Omental fat pad (tissue), 4 donors: ENCODE measurements at places on chromosomes 6 and 20. TPM values are rescaled to one million over a fixed set of nuclear protein-coding genes. Genes with fewer than 3 reads are reported as not detected.

DNA sequence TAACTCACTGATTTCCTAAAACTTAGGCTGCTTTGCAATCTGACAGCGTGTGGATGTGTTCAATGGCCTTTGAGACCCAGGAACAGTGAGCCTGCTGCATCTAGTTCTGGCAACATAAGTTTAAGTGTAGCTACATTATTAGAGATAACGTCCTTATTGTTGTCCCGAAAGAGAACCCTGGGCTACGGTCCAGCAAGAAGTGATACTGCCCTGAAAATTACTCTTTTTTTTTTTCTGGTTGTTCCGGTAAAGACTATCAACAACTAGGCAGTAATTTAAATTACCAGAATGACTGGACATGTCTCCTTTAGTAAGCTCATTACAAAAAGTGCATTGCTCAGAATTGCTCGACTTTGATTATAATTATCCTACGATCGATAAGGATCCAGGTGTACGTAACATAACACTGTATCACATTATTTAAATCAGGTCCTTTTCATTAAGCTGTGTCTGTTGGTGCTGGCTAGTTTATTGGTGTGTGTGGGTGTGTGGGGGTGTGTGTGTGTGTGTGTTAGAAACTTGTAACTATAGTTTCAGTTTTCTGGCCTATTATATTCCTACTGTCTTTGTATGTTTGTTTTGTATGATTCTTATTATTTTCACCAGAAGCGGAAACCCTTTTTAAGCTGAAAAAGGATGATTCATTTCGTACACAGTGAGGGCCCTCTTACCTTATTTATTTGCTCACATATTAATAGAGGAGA, 3.0 kb downstream of the TSHZ2 start:
- DNase-seq = no peak

DNA sequence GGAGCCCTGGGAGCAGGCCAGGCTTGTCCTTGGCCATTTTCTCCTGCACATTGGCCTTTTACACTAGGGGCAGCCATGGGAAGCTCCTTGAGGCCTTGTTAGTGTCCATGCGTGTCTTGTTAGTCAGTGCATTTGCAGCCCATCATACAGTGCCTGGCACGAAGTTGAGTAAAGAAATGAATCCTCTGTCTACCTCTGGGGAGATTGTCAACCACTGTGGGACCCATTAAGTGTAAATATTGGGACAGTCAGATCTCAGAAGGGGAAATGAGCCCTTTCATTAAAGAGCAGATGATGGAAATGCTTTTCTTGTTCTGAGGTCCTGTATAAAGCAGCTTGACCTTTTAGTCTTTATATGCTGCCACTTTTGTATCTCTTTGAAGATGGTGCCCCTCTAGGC, 33.9 kb downstream of the SOBP start:
- no peak for DNase-seq

- no peak for DNase-seq
These were observed 26.5 kb downstream of the GMDS start for GRCh38 chr6:2218866-2219265.

DNA sequence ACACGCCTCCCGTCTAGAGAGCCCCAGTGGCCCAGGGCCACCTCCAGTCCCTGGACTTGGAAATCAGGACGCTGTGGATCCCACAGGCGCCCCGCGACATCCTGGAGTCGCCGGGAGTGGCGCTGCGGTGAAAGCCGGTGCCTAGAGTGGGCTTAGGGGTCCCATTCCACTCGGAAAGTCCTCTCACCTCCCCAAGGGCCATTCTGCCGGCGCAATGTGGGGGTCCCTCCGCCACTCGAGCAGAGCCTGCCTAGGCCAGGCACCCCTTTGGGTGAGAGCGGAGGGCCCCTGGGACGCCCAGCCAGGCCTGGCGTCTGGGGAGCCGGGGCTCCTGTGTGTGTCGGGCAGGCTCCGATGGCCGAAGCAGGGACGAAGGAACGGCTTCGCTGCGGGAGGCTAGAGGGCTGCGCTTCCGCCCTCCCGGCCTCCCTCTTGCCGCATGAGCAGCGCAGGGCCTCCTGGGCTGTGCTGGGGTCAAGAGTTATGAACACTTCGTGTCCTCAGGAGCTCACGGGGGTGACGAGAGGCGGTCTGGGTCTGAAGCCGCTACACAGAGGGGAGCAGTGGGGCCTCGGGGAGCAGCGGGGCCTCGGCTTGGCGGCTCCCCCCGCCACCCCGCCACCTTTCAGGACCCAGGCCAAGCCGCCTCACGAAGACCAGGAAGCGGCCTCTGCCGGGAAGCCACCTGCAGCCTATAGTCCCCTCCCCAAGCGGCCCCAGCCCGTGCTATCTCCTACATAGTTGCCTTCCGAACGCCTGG, 13.6 kb downstream of the POU3F2 start:
- no peak for DNase-seq

GRCh38 chr6:137894779-137895385, 27.8 kb downstream of the TNFAIP3 start:
- DNase-seq = no peak

TP53TG5 gene
- total RNA-seq = not detected

C6orf52 gene
- not detected for total RNA-seq

GRCh38 chr6:24183584-24183983, 57.6 kb downstream of the NRSN1 start:
- no peak for DNase-seq

EFCAB8 gene
- not detected for total RNA-seq

DNA sequence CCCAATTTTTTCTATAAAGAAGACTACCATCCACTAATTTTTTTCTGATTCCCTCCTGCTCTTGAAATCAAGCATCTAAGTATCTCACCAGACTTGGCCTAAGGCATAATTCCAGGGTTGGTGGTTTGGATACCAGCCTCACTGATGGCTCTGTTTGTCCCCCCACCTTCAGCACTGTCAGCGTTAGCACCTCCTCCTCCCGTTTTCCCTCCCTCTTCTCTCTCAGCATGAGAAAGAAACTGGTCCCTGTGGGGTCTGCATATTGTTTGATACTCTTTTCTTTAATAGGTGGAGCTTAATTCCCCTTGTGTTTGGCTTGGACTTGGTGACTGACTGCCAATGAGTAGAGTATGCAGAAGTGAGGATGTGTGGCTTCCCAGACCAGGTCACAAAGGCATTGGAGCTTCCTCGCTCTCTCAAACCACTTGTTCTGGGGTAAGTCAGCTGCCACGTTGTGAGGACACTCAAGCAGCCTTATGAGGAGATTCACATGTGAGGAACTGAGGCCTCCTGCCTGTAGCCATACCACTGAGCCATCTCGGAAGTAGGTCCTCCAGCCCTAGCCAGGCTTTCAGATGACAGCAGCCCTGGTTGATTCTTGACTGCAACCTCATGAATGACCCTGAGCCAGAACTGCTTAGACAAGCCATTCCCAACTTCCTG, 65.2 kb downstream of the RIOK1 start:
- no peak for DNase-seq

HUS1B gene
- total RNA-seq = 3.0 TPM

- no peak for DNase-seq
These were observed 805 bp downstream of the FRS3 start for GRCh38 chr6:41778895-41779294.

DNA sequence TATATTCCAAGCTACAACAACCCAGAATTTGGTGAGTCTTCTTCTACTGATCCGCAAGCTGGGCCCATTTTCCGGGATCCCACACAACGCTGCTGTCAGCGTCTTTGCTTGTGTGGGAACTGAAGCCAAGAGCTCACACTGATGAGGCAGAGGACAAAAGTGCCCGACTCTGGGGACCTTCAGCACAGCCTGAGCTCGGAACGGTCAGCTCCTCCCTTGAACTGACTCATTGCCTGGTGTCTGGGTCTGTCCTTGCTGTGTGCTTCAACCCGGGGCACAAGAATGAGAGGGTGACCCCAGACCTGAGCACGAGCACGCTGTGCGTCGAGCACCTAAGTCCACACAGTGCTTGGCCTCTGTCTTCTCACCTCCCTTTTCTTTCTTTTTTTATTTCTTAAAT, 33.5 kb downstream of the DACT2 start:
- no peak for DNase-seq

DNA sequence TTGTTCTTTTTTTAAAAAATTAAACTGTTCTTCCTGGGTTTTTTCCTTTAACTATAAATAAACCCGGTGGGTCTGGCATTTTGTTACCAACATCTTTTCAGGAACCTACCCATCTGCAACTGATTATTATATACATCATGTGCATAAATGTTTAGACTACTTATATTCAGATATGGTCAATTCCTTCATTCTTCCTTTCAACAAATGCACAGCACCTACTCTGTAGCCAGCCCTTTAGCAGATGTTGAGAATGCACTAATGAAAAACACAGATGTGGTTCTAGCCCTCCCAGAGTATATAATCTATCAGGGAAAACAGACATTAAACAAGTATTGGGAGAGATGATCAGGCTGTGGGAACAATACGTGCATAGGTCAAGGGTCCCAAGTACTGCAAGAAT, 237.1 kb downstream of the UST start:
- DNase-seq = no peak

DNA sequence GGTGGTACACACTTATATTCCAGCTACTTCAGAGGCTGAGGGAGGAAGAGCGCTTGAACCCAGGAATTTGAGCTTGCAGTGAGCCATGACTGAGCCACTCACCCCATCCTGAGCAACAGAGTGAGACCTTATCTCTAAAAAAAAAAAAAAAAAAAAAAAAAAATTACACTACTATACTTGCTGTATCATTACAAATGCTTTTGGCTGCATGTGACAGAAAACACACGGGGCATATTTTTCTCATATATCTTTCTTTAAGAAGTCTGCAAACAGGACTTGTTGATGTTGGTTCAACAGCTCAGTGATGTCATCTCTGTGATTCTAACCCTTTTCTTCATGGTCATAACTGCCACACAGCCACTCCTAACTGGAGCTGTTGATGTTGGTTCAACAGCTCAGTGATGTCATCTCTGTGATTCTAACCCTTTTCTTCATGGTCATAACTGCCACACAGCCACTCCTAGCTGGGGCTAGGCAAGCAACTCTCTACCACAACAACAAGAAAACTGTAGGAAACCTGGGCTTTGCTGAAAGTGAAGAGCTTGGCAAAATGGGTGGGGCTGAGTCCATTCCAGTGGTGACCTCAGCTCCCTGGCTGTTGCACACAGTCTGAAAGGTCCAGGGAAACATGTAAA, 19.8 kb downstream of the MTFR2 start:
- DNase-seq = no peak

DNA sequence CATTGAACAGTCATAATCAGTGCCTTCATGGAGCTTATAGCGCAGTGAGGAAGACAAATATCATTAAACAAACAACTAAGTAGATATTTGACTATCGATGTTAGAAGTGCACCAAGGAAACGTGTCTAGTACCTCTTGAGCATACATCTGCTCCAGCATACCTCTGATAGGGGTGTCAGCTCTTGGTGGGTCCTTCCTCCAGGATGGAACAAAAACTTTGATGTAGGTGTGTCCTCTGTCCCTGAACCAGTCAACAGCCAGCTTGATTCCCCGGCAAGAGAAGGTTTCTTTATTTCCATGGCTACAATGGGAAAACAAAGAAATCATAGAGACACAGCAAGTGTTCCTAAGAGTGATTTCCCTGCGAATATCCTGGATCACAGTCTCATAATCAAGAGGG, 23.1 kb downstream of the ZC3H12D start:
- no peak for DNase-seq

DNA sequence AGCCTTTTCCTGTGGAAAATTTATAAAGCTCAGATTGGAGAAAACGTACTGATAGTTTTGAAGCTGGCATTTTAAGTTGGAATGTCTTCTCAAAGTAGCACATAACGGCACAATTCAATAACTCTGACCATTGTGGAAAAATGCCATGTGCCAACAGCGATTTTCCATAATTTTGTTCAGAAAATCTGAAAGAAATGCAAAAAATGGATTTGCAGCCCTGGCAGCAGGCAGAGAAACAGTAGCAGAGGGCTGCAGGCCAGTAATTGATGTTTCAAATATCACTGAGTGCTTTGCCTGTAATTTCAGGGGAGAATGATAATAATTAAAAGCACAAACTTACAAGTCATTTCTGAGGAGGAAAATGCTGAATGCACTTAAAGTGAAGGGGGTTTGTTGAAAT, 507.4 kb downstream of the MAFB start:
- no peak for DNase-seq

DNA sequence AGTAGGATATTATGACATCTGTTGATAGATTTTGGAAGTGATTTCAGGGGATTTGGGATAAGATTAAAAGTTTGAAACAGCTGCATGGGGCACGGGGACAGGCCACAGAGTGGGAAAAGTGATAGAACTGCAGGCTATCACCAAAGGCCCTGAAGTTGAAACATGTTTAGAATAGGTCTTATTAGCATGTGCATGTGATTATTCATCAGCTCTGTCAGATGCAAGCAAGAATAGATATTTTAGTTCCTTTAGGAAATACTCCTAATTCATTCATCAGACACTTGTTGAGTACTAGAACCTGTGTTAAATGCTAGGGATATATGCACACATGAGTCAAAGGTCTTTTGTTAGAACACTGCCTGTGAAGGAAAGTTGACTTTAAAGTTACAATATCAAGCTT, 261.2 kb upstream of the MAN1A1 start:
- DNase-seq = no peak

DNA sequence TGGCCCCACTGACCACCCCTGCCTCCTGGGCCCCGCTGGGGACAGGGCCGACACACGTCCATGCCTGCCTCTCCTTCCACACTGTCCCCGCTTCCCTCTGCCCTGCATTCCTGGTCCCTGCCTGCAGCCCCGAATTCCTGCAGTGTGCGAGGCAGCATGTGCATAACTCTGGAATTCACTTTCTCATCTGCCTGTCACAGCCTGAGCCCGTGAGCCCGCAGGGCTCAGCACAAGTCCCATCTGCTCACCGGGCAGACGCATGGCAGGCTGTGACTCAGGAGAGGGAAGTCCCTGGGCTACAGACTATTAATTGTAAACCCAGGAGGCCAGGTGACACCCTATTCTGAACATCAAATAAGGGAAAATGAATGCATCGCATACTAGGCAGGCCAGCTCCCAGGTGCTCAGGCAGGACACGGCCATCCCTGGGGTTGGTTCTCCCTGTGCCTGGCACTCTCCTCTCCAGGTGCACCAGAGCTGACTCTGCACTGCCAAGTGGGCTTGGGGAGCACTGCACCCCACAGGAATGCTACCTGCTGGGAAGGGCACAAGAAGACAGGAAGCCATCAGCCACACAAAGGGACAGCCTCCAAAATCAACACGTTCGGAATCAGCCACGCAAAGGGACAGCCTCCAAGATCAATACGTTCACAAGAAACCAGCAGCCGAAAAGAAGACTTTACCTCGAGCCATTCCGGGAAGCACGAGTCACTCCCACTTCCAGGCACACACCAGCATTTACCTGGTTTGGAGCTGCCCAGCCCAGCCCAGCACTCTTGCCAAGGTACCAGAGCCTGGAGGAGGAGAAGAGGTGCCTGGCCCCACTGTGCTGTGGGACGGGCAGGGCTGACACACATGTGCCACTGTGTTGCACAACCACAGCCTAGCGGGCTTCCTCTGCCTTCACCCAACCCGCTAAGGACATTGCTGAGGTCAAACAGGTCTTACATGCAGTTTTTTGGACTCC, 65.9 kb downstream of the DLL1 start:
- DNase-seq = no peak

IRF4 gene
- 4.1 TPM for total RNA-seq

GRCh38 chr6:98498144-98498775, 336.1 kb upstream of the POU3F2 start:
- DNase-seq = no peak
